ENCODE measurements at places on chromosomes 7 and 10.

GRCh38 chr10:7153750-7154149, 257.1 kb downstream of the SFMBT2 start:
- no peak for DNase-seq

DNA sequence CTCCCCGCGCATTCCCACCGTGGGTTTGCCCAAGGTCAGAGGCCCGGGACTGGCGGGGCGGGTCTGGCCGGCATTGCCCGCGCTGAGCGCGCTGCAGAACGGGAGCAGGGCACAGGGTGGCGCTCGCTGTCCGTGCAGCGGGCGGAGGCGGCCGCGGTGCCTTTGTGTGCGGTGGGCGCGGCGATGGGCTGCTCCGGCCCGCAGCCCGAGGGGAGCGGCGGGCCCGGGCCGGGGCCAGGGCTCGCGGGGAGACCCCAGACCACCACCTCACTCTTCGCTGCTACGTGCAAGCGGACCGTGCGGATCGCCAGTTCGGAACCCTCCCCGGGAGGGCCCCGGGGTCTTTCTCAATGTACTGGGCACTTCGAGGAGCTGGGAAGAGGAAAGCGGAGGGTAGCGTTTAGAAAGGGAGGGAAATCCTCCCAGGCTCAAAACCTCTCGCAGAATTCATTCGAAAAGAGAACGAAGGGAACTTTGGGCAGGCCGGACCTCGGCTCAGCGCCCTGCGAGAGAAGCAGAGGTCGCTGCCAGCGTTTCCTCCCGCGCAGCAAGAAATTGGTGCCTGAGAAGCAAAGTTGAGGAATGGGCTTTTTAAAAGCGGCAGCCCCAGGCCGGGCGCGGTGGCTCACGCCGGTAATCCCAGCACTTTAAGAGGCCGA, 8.5 kb downstream of the SP8 start:
- DNase-seq = no peak

DNA sequence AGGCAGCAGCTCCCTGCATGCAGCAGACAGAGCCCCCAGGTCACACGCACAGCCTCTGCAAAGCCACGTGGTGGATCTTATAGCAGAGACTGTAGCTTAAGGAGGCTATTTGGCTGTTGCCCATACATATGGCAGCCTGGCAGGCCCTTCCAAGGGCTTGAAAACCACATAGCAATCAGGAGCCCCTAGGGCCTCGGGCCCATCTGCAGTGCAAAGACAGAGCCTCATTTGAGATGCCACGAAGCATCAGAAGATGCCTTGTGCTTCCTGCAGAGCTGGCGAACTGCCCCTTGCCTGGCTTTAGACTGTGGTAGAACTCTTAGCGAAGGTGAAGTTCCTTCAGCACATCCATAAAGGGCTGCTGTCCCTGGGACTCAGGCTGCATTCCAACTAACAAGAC, 309.9 kb downstream of the GRID1 start:
- DNase-seq = no peak

- no peak for DNase-seq
Measured at GRCh38 chr7:149741629-149742028, 31.8 kb downstream of the ZNF467 start.

DNA sequence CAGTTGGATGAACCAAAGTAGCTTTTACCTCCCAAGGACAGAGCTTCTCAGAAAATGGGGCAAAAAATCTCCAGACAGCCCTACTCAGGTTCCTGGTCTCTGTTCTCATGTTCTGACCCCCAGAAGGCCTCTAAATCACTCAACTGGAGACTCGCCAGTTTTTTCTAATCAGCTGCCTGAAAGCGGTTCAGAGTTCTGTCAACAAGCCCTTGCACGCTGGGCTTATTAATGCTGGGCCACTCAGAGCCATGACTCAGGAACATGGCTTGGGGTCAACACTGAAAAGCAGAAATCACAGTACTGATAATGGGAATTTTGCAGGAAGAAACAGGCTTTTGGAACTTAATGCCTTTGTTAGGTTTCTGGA, 15.3 kb downstream of the ECHDC3 start:
- DNase-seq = peak; percentile 23

GRCh38 chr10:34102893-34103506, 712.1 kb downstream of the PARD3 start:
- DNase-seq = no peak

DNA sequence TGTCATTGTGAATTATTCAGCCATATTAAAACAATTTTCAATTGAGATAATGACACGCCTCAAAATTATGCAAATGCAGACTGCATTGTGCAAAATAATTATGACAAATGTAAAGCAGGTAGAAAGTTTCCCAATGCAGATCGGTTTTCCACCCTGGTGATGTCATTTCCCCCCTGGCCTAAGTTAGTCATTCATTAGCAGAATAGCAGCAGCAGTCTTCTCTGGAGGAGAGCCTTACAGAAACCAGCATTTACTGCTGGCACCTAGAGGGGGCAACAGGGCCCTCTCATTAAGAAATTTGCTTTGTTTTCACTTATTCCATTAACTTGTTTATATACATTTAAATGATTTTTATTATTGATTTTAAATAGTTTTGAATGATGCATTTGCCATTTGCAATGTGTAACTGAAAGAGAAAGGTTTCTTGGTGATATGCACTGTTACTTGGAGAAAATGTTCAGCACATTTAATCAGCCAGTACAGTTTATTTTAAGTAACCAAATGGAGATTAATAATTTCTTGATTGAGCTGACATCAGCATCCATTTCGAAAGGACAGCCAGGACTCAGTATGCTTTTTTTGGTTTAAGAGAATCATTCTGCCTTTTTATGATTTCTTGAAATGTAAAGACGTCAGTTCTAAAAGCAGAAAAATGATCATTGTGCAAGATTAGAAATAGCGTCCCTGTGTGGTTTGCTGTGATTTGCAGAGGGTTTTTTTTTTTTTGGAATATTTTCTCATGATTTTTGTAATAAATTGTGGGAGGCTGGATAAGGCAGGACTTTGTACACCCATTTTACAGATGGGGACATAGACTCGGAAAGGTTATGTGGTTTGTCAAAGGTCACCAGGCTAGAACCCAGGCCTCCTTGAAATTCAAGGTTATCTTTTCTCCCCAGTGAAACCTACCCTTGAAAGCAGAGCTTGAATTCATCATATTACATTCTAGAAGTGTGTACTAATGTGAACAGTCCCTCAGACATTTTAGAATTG, 3.5 kb downstream of the ARID5B start:
- no peak for DNase-seq

DNA sequence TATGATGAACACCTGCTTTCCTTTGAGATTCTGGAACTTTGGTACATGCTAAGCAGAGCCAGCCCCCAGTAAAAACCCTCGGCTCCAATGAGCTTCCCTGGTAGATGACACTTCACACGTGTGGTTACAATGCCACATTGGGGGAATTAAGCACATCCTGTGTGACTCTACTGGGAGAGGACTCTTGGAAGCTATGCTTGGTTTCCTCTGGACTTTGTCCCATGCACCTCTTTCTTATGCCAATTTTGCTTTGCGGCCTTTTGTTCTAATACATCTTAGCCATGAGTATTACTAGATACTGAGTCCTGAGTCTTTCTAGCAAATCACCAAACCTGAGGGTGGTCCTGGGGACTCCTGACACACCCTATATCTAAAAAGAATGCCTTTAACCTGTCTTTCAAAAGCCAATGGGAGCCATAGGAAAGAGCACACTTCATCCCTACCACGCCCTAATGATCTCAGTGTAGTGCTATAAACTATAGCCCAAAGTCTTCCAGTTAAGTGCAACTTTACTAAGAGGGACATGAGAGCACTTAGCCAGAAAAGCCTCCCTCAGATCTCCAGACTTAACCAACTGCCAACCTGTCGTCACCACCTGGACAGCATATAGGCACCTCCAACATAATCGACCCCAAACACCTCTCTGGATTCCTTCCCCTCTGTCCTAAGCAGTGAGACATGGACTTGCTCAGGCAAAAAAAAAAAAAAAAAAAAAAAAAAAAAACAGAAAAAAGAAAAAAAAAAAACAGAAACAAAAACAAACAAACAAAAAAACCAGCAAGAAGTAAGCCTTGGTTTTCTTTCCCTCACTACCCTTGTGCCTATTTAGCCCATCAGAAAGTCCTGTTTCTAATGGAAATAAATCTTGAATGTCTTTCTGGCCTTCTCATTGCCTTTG, 37.4 kb downstream of the CCDC6 start:
- no peak for DNase-seq

DNA sequence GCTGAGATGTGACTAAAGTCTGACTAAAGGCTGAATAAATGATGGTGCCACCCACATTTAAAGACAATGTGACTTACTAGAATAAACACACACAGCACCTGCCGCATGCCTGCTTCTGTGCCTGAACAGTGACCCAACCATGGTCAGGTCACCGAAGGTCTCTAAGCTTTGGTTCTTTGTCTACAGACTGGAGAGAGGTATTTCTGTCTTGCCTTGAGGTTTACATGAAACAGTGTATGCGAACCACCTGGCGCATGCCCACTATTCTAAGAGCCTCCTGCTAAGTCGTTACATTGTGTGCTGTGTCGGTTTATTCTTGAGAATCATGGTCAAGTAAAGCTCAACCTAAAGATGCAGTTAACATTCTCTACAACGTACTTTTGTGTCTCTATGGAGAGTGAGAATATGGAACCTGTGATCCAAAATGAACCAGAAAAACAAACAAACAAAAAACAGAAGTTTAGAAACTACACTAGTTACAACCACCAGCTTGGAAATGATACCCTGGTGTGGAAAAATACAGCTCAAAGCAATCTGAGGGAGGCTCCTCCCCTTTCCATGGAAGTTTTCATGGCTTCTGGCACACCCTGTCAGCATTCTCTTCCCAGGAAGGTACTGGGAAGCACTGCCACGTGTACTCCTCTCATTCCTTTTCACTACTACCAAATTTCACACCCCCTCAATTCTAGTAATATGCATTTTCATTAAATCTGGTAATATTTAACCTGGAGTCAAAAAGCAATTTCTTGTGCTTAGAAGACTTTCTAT, 40.0 kb downstream of the VOPP1 start:
- no peak for DNase-seq

DNA sequence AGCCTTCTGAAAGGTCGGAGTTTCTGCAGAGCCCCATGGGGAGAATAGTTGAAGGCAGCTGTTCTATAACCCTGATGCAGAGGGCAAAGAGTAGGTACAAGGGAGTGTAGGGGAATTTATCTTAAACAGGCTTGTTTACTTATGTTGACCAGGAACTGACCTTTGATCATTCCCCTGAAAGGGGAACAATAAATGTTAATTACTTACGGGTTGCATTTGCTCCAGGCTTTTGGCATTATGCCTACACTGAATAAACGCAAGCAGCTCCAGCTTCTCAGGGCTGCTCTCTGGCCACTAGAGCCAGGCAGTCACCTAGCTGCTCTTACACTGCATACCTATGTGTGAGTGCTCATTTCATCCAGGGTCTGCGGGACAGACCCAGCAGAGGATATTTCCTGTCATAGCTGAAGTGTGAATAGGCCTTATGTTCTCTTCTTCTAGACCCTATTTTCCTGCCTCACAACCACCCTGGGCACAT, 26.9 kb upstream of the ABCA13 start:
- DNase-seq = no peak

DNA sequence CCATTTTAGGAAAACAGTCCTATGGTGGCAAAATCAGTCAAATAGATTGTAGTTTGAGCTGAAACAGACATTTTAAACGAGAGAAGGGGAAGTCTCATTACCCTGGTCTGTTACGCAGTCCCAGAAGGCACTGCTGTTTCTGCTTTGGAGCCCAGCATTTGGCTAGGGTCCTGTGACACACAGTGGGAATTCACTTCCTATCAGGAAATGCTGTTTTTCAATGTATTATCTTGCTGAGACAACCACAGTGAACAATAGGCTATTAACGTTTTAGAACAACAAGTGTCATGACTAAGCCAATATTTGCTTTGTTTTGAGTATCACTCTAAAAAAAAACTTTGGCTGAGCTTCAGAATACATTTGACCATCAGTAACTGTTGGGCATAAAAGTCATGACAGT, 74.1 kb downstream of the ADD3 start:
- peak; percentile 70 for DNase-seq

GRCh38 chr7:756231-756927, 29.3 kb upstream of the PRKAR1B start:
- no peak for DNase-seq

DNA sequence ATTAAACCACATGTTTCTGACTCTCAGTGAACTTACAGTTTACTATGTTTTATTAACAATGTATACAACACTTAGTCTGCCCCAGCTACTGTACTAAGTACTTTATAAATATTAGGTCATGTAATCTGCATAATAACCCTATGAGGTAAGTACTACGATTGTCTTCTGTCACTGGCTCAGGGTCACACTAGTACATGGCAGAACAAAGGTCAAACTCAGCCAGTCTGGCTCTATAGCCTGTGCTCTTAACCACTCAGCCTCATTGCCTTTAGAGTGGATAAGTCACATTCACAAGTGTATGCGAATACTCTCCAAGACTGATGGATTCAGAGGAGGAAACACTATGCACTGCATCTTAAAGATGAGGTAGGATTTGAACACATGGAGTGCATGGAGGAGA, 252.3 kb downstream of the KCNMA1 start:
- DNase-seq = no peak

DNA sequence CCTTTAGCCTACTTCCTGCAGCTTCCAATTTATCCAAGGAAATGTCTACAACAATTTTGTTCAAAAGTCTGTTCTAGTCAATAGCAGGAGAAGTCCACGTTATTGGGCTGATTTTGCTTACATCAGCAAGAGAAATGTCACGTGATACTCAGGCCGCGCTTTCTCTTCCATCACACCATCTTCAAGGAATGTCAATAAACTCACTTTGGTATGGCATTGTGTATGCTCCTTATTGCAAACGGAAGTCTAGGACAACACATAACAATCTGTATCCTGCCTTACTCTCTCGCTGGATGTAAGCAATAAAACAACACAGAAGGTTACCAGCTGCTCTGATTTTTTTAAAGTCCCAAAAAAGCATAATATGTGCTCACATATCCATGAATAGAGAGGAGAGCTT, 17.1 kb upstream of the STK17A start:
- no peak for DNase-seq

- DNase-seq = no peak
Measured at GRCh38 chr10:30392564-30392990, 41.4 kb upstream of the MAP3K8 start.

GRCh38 chr10:133458710-133459453, 5.1 kb downstream of the SCART1 start:
- DNase-seq = no peak
